Airway epithelial cell (primary cell): ENCODE measurements at places on chromosomes 6 and 20. TPM values are rescaled to one million over a fixed set of nuclear protein-coding genes. Genes with fewer than 3 reads are reported as not detected.

NOX3 gene
- not detected in 2 replicates for total RNA-seq

BCAS4 gene
- total RNA-seq = 12.8 and 20.3 TPM in 2 replicates

HSPA12B gene
- 0.14 TPM in 1 of 2 replicates, not detected in the other for total RNA-seq

GJA1 gene
- total RNA-seq = 83.6 and 98.5 TPM in 2 replicates

BPIFA2 gene
- not detected in 2 replicates for total RNA-seq

OPRM1 gene
- total RNA-seq = 0.42 TPM in 1 of 2 replicates, not detected in the other

RBL1 gene
- 6.9 and 7.2 TPM in 2 replicates for total RNA-seq

DIDO1 gene
- total RNA-seq = 25.7 and 29.6 TPM in 2 replicates

HLA-DRA gene
- total RNA-seq = 0.35 TPM in 1 of 2 replicates, not detected in the other

SLC17A1 gene
- not detected in 2 replicates for total RNA-seq

TGM2 gene
- 6.8 and 10.0 TPM in 2 replicates for total RNA-seq

SPATS1 gene
- total RNA-seq = not detected in 2 replicates

CST7 gene
- not detected in 2 replicates for total RNA-seq

CENPB gene
- total RNA-seq = 82.2 and 83.2 TPM in 2 replicates

RAB44 gene
- 0.07 and 0.19 TPM in 2 replicates for total RNA-seq

MEP1A gene
- total RNA-seq = 0.14 and 0.21 TPM in 2 replicates

SLC22A16 gene
- not detected in 2 replicates for total RNA-seq

LGSN gene
- not detected in 2 replicates for total RNA-seq

ALDH8A1 gene
- total RNA-seq = 0.14 and 0.70 TPM in 2 replicates

CST11 gene
- not detected in 2 replicates for total RNA-seq

CUL9 gene
- 29.6 and 32.2 TPM in 2 replicates for total RNA-seq

PRKN gene
- 1.3 and 2.4 TPM in 2 replicates for total RNA-seq

ABHD16B gene
- total RNA-seq = not detected in 2 replicates

WFDC10B gene
- total RNA-seq = not detected in 2 replicates

CRIP3 gene
- total RNA-seq = not detected in 2 replicates
